ENCODE measurements at places on chromosomes 5 and 9.

- DNase-seq: no peak
Observed at GRCh38 chr5:124342584-124342983, 403.9 kb downstream of the ZNF608 start.

DNA sequence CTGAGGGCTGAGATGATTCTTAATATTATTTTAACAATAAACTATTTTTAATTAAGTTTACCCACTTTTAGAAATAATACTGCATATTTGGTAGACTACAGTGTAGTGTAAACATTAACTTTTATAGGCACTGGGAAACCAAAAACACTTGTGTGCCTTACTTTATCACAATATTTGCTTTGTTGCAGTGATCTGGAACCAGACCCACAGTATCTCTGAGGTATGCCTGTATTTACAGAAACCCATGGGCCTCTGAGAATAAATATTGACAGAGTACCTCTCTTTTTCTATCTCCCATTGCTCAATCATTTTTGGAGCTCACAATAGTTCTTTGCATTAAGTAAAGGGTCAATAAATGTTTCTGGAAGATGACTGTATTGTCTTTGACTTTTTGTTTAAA lies 73.3 kb downstream of the SLCO4C1 start:
- DNase-seq: no peak

DNA sequence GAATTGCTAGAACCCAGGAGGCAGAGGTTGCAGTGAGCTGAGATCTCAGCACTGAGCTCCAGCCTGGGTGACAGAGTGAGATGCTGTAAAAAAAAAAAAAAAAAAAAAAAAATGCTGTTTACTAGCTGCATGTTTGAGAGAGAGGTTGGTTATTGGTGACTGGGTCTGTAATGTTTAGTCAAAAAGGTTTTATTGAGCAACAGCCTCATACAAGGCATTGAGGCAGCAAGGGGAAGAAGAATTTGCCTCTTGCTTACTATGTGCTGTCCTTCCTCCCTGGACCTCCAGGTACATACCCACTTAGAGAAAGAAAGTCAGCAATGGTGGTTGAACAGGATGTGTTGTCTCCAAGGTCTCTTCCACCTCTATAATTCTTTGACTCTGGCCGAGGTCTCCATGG lies 140.7 kb upstream of the SPRY4 start:
- no peak for DNase-seq

DNA sequence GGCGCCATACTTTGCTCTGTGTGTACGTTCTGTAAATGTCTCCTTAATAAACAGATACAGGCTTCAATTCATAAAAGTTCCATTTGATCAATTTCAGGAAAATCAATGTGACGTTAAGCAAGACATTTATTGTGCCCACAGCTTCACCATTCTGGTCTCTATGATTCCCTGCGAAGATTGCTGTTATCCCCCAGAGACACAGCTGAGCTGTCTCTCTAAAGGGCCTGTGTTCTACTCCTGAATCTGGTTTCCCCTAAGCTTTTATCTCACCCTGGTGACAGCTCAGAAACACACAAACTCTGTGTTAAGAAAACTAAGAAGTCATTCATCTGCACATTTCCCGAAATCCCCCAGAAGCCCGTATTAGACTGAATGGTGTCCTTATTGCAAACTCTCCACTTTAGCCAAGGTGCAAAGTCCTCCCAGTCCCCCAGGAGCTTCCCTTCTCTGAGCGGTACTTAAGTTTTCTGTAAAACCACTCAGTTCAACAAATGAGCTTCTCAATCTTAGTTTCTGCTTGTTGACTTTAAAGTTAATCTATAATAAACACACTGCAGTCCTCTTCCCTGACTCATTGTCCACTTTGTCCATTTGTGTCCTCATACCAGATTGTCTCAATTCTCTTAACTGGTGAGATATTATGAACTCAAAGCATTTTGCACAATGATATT lies 1.4 kb upstream of the C5orf15 start:
- DNase-seq: peak; percentile 55

GRCh38 chr9:114735704-114736103 lies 53.7 kb upstream of the TEX48 start:
- peak; percentile 50 for DNase-seq

Data from EH (cell line).